ENCODE measurements at places on chromosomes 1 and 21.

DNA sequence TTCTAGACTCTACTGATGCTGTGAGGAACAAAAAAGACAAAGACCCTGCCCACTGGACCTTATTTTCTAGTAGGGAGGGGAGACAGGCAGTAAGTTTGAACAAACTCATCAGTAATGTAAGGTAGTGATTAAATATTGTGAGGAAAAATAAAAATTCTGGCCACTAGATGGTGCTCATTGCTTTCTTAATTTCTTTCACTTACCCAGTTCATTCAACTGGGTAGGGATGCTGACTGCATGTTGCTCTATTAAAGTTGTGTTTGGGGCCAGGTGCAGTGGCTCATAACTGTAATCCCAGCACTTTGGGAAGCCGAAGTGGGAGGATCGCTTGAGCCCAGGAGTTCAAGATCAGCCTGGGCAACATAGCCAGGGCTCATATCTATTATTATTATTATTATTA, 6.3 kb upstream of the KYAT3 start:
- DNase-seq = no peak

- DNase-seq = no peak
These were observed 153.5 kb downstream of the LRRC40 start for GRCh38 chr1:70051926-70052325.

DNA sequence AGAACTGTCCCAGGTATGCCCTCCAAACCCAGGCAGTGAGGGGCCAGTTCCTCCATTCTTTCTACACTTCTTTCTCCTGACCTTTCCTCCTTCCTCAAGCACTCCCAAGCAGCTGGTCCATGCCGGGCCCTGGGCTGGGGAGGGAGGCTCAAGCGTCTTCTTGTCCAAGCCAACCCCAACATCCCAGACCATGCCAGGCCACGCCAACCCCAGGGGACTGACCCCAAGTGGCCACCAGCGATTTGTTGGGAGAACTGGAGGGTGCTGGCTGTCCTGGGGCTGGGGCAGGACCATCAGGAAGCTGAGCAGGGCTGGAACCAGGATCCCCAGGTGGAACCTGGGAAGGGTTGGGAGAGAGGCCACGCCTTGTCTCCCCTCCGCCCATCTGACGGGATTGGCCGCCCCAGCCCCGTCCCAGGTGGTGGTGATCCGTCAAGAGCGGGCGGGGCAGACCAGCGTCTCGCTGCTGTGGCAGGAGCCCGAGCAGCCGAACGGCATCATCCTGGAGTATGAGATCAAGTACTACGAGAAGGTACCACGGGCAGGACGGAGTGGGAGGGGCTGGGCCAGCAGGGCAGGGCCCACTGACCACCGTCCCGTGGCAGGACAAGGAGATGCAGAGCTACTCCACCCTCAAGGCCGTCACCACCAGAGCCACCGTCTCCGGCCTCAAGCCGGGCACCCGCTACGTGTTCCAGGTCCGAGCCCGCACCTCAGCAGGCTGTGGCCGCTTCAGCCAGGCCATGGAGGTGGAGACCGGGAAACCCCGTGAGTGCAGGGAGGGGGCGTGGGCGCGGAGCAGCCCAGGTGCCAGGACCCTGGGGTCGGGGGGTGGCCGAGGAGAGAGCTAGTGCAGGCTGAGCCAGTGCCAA, 29.9 kb downstream of the EPHA8 start:
- no peak for DNase-seq

- DNase-seq = no peak
These were observed 207.7 kb upstream of the CAMK1G start for GRCh38 chr1:209375671-209376365.

DNA sequence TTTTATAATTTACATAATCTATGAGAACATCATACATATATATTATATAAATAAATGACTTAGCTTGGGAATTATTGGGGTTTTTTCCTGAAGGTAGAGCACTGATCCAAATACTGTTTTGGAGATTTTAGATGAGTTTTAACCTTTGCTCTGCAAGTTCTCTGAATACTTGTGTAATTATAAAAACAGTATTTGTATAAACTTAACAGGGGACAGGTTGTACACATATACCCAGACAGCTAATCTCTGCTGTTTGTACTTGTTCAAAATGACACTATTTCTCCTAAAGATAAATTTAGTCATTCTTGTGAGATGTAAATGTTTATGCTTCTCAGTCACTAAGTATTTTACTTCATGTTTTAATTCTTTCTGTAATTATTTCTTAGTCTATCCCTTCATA, 8.7 kb downstream of the AGL start:
- DNase-seq = no peak
